ENCODE measurements at places on chromosomes 7 and 10.
A peak's percentile ranks its signal among the peaks of the same experiment; 100 is the strongest.

DNA sequence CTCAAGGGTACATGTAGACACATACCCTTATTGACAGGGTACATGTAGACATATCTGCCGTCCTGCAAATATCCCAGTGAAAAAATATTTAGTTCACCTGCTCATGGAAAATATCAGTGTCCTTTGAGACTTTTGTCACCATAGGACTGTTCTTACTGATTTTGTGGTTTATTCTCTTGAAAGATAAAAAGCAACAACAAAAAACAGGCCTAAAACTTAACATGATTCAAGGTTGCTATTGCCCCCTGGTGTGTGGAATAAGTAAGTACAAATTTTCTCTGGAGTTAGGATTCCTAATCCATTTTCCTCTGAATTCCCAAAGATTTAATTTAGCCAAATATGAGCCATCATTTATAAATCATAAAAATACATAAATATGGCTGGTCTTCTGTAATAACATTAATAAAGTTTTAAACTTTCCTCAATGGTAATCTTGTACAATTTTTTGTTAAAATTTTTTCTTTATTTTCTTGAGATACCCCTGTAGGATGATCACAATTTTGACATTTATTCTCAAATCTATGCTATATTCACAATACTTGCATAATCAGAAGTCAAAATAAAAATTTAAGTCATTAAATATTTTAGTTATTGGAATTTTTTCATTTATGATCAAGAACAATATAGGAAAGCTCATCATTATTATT is 741.4 kb upstream of the POT1 start:
- no peak for DNase-seq

DNA sequence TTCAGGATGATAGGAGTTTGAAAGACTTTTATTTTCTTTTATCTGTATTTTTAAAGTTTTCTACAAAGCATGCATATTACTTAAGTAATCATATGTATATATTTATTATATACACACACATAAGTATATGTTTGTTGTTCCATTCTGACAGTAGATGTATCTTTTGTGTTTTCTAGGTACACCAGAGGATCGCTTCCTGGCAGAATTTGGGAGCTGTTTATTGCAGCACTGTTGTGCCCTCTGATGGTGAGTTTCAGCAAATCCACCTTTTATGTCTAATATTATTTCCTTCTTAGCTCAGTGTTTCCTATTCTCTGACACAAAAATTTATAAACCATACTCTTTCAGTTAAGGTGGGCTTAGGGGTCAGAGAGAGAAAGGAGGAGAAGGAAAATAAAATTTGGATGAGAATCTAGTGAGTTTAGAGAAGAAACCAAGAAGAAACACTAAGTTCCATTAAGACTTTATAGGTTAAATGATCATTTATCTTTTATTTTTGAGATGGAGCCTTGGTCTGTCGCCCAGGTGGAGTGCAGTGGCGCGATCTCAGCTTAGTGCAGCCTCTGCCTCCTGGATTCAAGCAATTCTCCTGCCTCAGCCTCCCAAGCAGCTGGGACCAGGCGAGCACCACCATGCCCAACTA is 59.2 kb upstream of the OIT3 start:
- DNase-seq: no peak

GRCh38 chr7:87635921-87636320 is 7.7 kb downstream of the RUNDC3B start:
- no peak for DNase-seq

- DNase-seq: no peak
Measured at GRCh38 chr10:24971374-24971773, 19.0 kb upstream of the PRTFDC1 start.

GRCh38 chr10:129658376-129659072 is 191.5 kb downstream of the MGMT start:
- no peak for DNase-seq

DNA sequence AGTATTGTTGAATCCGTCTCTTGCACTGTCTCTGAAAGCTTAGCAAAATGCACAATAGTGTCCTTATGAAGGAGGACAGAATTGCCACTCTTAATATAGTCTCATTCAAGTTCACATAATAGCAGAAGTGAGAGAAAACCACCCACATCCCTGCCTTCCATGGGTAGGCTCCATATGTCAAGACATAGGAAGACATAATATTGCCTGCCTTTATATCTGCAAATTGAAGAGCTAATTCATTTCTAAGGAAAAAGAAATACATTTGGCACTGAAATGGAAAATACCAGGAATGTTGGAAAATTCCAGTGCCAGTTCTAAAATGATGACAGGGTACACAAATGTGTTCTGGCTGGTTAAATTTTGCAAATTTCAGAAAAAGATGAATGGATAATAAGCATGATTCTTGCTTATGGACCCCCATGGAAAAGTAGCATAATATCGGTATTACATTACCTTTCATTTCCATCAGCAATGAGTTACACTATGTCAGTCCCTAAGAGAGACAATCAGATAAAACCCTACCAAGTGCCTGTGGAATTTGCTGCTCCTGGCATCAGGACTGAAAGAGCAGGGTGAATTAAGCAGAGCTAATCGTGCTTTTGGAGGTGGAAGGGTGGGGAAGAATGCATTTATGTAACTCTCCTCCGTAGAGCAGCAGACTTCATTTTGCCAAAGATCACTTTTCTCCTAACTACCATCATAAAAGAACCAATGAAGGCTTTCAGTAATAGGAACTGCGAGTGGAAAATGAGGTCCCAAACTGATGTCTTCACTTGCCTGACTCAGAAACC is 312.6 kb downstream of the FGFR2 start:
- DNase-seq: no peak

- DNase-seq: peak; percentile 22
Measured at GRCh38 chr7:27156916-27157701, 634 bp upstream of the HOXA7 start.

DNA sequence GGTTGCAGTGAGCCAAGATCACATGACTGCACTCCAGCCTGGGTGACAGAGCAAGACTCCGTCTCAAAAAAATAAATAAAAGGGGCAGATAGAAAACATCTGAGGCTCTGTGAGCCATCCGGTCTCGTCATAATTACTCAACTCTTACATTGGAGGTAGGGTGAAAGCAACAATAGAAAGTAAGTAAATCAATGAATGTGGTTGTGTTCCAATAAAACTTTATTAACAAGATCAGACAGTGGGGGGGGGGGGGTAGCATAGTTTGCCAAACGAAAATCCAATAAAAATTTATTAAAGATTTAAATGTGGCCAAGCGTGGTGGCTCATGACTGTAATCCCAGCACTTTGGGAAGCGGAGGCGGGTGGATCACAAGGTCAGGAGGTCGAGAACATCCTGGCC is 2.8 kb upstream of the ZFAND4 start:
- DNase-seq: no peak

DNA sequence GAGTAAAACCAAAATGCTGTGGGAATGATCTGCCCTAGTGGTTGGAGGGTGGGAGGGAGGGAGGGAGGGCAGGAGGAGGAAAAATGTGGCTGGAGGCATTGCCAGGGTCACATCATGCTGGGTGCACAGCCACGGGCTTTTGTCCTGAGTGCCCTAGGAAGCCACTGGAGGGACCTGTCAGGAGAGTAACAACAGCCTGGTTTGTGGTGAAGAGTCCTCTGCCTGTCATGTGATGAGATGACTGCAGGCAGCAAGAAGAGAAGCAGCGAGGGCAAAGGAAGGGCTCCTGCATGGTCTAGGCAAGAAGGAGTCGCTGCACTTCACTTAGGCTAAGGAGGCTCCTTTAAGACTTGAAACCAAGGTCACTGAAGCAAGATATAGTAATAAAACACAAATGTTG is 65.6 kb downstream of the PKD1L1 start:
- DNase-seq: no peak

DNA sequence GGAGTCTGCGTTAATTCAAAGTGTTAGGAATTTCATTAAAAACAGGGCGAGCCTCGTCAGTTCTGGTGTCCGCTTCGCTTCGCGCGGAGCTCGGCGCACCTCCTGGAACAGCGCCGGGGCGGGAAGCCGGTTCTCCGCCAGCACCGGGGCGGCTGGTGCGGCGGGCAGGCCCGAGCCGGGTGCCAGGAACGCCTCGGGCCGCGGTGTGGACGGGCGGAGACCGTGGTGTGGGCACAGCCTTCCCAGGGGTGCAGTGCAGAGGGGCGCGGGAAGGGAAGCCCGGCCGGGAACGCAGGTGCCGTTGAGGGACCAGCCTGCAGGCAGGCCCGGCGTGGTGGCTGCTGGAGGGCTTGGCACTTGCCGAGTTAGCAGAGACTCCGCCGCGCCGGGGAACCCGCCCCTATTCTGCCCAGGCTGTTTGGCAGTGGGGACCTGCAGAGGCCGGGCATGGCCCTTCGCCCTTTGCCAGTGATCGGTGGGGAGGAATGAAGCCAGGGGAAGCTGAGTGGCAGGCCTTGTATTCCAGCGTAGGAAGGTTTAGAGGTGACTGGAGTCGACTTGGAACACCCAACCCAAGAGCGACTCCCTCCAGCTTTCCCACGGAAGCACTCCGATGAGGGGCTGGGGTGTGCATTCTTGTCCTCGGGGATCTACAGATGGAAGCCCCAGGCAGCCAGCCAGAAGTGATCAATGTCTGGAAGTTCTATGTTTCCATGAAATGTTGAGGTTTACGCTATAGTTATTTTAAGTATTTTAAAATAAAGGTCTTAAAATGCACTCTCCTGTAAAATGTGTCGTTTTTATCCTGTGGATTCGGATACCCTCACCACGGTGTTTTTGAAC is 945 bp upstream of the RHEB start:
- DNase-seq: peak; percentile 62

DNA sequence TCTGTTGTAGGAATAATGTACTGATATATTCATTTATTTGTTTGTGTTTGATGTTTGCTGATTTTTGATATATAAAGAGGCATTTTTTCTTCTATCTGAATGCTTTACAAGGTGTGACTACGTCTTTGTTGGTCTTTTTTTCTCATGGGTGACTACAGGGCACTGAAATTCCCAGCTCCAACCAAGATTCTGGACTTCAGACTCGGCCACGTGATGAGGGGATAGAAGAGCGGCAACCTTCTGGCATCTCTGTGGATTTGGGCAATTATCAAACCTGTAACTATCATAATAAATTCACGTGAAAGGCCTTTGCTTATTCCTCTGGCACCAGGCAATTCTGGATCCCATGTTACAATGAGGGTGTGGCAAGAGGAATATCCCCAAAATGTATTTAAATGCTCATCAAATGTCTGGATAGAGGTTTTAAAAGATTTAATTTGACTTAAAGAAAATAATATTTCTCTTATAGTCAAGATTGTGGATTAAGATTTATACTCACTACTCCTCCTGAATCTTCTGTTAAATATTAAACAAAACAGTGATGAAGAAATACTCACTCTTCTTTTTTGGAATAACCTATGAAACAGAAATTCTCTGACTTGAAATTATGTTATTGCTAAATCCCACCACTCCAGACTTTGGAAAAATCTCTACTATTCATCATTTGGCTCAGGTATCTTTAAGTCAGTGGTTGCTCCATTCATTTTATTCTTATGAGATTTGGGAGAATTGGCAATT is 276.3 kb downstream of the GPR37 start:
- no peak for DNase-seq

DNA sequence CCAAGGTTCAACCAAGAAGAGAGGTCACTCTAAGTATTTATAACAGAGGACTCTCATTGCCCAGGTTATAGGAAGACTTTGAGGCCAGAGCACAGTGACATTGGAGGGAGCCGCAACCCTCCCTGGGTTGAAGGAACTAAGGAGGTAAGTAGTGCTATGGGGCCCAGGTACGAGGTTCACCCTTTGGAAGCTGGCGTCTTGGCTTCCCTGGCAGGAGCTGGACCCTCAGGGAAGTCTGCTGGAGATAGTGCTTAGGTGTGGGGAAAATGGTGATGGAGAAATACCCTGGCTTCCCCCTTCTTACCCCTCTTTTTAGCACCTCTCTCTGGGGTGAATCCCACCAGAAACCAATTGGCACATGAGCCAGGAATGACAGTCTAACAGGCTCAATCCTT is 317.9 kb upstream of the ZNF32 start:
- no peak for DNase-seq

DNA sequence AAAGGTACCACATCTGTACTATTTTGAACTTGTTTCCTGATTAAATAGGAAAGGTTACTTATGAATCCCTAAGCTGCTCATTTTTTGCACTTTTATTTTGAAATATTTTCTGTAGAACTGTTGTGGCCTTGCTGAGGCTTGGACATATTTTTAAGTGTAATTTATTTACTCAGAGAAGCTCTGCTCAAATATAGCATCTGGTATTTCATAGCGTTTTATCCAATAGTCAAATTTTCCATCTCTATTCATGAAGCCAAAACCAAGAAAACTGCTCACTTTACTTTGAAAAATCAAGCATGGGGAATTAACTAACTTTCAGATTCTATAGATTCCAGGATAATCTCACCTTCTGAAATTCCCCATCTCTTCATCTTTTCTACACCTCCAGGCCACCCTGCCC is 6.6 kb upstream of the FAM3C start:
- no peak for DNase-seq

DNA sequence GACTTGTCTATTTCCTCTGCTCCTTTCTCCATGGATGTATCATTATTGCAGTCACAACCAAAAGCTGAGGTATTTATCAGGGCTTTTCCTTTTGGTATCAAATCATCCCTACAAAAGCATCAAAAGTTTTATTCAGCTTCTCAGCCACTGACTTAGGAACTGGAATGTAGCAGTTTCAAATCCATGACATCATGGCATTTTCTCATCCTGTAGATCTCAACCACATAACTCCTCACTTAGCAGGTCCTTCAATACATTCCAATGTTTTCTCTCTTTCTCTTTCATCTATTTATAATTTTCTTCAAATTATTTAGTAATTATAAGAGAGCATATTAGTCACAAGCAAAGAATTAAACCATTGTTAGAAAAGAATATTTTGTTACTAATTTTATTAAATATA is 537.4 kb upstream of the SORCS1 start:
- no peak for DNase-seq

GRCh38 chr10:114874827-114875411 is 53.3 kb downstream of the FHIP2A start:
- no peak for DNase-seq

DNA sequence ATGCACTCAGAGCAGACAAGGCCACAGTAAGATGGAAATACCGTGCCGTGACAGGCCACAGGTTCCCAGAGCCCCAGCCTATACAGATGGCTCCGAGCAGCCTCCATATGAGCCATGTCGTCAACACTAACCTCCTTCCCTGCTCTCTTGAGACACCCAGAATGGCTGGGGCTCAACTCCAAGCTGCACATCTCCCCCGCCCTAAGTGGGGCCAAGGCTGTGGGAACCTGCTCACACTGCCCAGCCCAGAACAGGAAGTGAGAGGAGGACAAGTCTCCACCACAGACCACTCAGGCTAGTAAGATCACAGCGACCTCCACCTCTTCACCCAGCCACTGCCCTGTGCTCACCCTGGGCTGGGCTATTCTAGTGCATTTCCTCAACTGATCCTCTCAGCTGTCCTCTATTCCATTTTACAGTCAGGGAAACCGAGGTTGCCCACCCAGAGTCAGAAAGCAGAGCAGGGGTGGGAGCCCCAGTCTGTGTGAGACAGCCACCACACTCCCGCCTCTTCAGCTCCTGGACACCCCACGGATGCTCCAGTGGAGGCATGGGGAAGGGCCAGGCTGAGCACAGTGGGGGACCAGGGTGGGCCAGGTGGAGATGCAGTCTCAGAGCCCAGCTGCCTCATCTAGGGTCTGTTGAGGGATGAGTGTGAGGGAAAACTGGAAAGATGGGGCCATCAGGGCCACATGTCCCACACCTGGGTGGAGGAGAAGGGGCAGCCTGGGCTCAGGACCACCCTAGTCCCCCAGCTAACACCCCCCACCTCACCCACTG is 11.6 kb downstream of the GRID1 start:
- DNase-seq: no peak

- no peak for DNase-seq
Measured at GRCh38 chr10:75375838-75376237, 25.7 kb downstream of the ZNF503 start.
